Activated CD8-positive, alpha-beta memory T cell treated with anti-CD3 and anti-CD28 coated beads, Interleukin-2, amount 10 ng/mL, durations not matched to agents 7 days and 5 days (primary cell): ENCODE measurements at places on chromosomes 3 and 15. TPM values are rescaled to one million over a fixed set of nuclear protein-coding genes. Genes with fewer than 3 reads are reported as not detected.

DNA sequence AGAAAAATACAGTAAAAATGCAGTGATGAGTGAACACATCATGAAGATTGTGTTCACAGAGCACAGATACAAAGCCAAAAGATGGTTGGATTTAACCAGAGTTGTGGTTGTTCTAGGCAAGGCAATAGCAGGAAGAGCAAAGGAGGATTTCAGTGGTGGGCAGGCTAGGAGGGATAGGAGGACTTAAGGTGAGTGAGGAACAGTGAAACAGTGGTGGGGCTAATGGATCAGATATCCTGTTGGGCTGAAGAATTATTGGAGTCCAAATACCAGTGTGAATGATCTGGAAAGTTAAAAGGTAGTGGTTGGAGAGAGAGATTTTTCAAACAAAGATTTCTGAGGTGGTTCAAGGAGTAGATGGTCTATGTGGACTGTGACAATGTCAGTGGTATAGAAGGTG, 108.3 kb downstream of the B3GALNT1 start:
- H3K4me1 ChIP-seq = peaks cover 5% of the 10 kb centered on the region
- H3K27me3 ChIP-seq = no peaks in the 10 kb centered on the region
- no peak overlapping the region for H3K4me3 ChIP-seq
- no peak overlapping the region for H3K27ac ChIP-seq
- DNase-seq = no peak

Gene UPK1B
- total RNA-seq = not detected

DNA sequence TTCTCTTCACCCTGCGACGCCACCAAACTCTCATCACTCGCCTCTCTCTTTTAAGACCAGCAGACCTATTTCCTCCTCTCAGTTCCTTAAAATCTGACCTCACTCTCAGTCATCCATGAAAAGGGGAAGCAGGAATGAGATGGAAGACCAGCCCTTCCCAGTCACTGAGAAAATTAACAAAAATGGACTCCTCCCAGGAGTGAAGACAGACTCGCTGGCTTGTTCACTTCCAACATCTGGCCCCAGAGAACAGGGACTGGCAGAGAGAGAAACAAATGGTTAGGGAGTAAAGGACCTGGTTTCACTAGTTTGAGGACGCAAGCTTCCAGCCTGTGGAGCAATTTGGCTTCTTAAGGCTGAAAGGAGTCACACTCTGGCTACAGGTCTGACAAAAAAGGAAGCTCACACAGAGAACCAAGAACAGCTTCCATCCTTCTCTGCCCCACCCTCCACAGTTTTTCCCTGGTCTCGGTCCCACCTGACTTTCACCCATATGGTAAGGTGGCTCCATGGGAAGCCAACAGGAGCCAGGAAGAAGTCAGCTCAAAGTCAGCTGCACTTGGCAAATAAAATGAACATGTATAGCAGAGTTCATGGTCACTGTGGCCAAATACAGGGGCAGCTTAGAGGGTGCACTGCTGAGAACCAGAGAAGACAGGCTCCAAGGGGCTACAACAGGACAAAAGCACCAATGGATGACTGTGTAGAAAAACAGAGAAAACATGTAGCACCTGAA, 57.2 kb downstream of the ITGB5 start:
- no peak for DNase-seq
- H3K4me3 ChIP-seq = no peak overlapping the region
- peaks cover 31% of the 10 kb centered on the region for H3K27me3 ChIP-seq
- H3K27ac ChIP-seq = no peak overlapping the region
- no peaks in the 10 kb centered on the region for H3K36me3 ChIP-seq

- H3K27ac ChIP-seq = no peak overlapping the region
- no peak overlapping the region for H3K4me3 ChIP-seq
- H3K4me1 ChIP-seq = no peaks in the 10 kb centered on the region
- DNase-seq = no peak
- H3K36me3 ChIP-seq = no peaks in the 10 kb centered on the region
- H3K27me3 ChIP-seq = peaks cover 5% of the 10 kb centered on the region
Measured at GRCh38 chr3:67305160-67305559, 307.1 kb downstream of the KBTBD8 start.

DNA sequence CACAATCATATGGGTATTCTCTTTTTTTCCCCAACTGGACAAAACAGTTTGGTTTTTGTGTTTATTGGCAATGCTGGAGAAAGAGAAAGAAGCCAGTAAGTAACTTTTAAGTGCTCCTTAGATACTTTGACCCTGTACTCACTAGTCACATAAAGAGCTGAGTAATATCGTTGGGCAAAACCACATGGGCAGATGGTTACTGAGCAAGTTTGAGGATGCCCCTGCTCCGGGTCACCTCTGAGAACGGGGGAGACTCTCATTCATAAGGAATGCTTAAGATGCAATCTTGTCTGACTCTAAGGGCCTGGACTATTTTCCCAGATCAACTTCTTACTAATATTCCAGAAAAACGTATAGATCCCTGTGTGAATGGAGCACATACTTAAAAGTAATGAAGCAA, 106.4 kb upstream of the SLC2A2 start:
- no peak for DNase-seq
- H3K4me1 ChIP-seq = peaks cover 2% of the 10 kb centered on the region
- no peak overlapping the region for H3K27ac ChIP-seq
- no peak overlapping the region for H3K4me3 ChIP-seq

Gene GPR62
- not detected for total RNA-seq

DNA sequence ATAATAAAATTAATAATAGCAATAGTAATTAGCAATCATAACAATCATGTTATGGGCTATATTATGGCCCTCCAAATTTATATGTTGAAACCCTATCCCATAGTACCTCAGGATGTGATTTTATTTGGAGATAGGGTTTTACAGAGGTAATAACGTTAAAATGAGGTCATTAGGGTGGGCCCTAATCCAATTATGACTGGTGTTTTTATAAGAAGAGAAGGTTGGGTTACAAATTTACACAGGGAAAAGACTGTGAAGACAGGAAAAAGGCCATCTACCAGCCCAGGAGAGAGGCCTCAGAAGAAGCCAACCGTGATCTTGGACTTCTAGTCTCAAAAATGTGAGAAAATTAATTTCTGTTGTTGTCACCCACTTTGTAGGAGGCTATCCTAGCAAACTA, 353.1 kb downstream of the CHL1 start:
- no peaks in the 10 kb centered on the region for H3K4me1 ChIP-seq
- H3K4me3 ChIP-seq = no peak overlapping the region
- H3K36me3 ChIP-seq = no peaks in the 10 kb centered on the region
- H3K27me3 ChIP-seq = no peaks in the 10 kb centered on the region
- no peak for DNase-seq

DNA sequence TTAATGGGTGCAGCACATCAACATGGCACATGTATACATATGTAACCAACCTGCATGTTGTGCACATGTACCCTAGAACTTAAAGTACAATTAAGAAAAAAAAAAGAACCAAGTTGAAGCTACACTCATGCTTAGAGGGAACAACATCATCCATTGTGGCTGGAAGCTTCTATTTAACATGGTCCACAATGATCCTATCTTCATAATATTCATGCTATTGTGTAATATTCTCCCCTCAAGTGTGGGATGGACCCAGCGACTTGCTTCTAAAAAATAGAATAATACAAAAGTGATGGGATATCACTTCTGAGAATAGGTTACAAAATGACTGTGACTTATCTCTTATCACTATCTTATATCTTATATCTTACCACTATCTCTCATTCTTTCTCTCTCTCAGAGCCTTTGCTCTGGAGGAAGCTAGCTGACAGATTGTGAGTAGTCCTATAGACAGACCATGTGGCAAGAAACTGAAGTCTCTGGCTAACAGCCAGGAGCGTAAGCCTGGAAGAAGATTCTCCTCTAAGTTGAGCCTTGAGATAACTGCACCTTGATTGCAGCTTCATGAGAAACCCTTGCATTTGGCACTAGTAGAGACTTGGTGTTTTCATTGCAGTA, 198.5 kb upstream of the MRPL3 start:
- DNase-seq = no peak
- H3K36me3 ChIP-seq = no peaks in the 10 kb centered on the region
- H3K27me3 ChIP-seq = peaks cover 10% of the 10 kb centered on the region
- H3K4me1 ChIP-seq = no peaks in the 10 kb centered on the region

DNA sequence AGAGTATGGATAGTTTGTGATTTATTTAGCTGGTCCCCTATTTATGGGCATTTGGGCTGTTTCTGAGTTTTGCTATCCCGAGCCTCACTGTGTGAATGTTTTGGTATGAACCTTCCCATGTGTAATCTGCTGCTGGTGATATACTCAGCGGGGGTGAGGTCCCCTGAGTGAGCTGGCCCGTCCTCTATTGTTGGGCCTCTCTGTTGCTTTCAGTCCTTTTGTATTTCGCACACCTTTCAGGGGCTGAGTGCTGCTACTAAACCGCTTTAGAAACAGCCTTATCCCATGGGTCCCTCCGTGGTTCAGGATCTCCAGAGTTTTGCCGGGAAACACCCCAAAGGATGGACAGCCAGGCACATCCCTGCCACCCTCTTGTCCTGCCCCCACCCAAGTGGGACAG, 94.5 kb downstream of the WNT7A start:
- H3K27me3 ChIP-seq = peaks cover 15% of the 10 kb centered on the region
- H3K27ac ChIP-seq = no peak overlapping the region
- no peak overlapping the region for H3K4me3 ChIP-seq
- H3K4me1 ChIP-seq = no peaks in the 10 kb centered on the region
- no peak for DNase-seq

GRCh38 chr3:109900783-109901182, 563.4 kb upstream of the DPPA4 start:
- no peaks in the 10 kb centered on the region for H3K27me3 ChIP-seq
- no peak for DNase-seq
- H3K4me1 ChIP-seq = peaks cover 7% of the 10 kb centered on the region
- H3K4me3 ChIP-seq = no peak overlapping the region
- no peak overlapping the region for H3K27ac ChIP-seq
- no peaks in the 10 kb centered on the region for H3K36me3 ChIP-seq

- H3K27ac ChIP-seq = peak overlapping the region; percentile 91
- H3K4me1 ChIP-seq = peaks cover 41% of the 10 kb centered on the region
- DNase-seq = peak; percentile 46
- no peaks in the 10 kb centered on the region for H3K27me3 ChIP-seq
- peak overlapping the region; percentile 69 for H3K4me3 ChIP-seq
- H3K36me3 ChIP-seq = peaks cover 5% of the 10 kb centered on the region
Measured at GRCh38 chr3:101722394-101723173, 1.8 kb upstream of the CEP97 start.

Gene KNG1
- not detected for total RNA-seq

DNA sequence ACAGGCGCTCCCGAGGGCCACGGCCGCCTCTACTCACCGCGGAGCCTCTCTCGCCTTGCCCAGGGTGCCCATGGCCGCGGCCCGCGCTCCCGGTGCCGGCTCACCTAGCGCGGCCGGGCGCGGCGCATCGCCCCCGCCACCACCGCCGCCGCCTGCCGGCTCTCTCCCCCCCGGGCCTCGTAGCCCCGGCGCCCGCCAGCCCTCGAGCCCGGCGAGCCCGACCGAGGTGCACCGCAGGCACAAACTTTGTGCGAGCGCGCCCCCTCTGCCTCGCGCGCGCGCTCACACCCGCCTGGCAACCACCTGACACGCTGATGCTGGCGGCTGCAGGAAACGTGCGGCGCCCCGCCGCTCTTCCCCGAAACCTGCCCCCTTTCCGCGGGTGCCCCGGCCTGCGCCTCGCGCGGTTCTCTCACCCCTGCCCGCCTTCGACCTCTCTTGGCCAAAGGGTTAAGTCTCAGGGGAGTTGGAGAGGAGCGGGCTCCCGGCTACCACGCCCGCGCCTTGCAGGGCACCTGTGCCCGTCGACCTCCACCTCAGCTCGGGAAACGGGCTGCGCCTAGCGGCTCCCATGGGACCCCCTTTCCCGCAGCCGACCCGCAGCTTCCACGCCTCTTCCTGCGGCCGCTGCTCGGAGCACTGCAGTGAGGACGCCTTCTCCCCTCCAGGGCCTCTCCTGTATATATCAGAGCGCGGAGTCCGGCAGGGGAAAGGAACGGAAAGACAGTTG, at the start of gene RASGRP1:
TSS of gene RASGRP1 (minus strand) at position 258 of the 730 bp plus-strand sequence. CDS start at position 72, 186 bp downstream.
- H3K4me3 ChIP-seq = peak within 1 kb of the TSS; percentile 91
- H3K27ac ChIP-seq = peak within 1 kb of the TSS; percentile 93
- DNase-seq = peak; percentile 92
- peaks cover 50% of the 10 kb centered on the region for H3K36me3 ChIP-seq
- H3K4me1 ChIP-seq = peaks cover 40% of the 10 kb centered on the region

DNA sequence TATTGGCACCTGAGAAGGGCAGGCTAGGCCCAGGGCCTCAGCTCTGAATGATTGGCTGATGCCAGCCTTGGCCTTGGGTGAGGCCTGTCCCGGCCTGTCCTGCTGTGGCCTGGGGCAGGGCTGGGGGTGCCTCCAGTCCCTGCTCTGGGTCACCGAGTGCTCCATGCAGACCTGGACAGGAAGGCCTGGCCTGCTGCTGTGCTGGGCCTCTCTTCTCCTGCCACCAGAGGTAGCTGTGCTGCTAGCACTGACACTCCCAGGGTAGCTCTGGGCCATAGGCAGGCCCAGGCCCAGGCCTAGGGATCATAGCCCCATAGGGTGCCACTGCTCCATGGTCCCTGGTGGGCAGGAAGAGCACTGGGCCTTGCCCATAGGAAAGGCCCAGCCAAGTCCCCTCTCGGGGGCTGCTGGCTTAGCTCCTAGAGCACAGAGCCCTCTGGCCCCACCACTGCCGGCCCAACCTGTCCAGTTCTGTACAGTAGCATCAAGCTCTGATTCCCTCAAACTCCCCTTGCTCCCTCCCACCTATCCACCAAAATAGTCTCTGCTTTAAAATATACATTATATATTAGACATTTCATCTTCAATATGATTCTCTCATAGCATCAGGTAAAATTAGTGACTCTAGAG, 18.2 kb downstream of the ABTB1 start:
- H3K4me1 ChIP-seq = no peaks in the 10 kb centered on the region
- H3K36me3 ChIP-seq = no peaks in the 10 kb centered on the region
- no peak overlapping the region for H3K4me3 ChIP-seq
- H3K27me3 ChIP-seq = no peaks in the 10 kb centered on the region
- no peak for DNase-seq
- H3K27ac ChIP-seq = no peak overlapping the region
